ENCODE measurements at places on chromosomes 1 and 21.

- peak; percentile 15 for DNase-seq
Observed at GRCh38 chr1:24898152-24898908, 31.7 kb downstream of the RUNX3 start.

GRCh38 chr1:60126723-60127122, 53.2 kb upstream of the C1orf87 start:
- no peak for DNase-seq

DNA sequence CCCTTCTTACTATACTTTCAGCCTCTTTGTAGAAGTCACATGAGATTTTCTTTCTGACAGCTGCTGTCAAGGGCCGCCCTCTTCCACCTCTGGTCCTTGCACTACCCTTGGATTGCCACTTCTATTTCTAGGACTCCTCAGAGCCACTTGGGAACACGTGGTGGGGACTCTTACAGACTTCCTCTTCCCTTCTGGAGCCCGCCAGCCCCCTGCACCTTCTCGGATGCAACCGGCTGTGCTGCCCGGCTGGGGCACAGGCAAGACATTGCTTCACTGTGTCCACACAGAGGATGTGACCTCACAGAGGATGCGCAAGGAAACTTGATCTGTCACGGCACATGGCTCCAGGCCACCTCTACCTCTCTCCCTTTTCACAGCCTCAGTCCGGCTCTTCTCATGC, 2.4 kb upstream of the IKBKE start:
- DNase-seq, result peak; percentile 55

- no peak for DNase-seq
Observed at GRCh38 chr1:42845866-42846256, 552 bp upstream of the ZNF691 start.

DNA sequence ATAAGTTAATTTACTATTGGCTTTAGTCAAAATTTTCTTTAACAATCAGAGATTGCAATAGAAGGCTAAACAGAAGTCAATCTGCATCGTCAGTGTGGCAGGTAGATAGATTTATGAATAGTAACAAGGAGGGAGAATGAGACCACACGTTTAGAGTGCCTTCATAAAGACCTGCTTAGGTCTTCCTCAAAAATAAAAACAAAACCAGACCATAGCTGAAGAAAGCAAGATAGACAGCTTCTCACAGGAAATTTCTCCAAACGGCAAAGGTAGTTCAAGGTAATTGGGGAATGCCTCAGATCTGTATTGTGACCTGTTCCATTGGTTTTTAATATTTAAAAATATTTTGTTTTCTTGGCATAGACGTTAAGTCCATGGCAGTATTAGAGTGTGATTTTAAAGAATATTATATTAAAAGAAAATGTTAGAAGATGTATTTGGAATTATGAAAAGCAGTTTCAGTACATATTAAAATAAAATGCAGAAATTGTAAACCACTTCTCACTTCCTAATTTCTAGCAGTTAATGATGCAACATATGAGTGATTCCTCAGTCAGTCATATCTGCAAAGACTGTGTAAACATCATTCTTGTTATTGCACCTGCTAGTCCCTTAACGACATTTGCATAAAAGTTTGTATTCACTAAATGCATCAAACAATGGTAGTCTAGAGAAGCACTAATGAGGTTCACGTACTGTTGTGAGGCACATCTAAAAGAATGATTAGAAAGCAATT, 278.0 kb downstream of the HLX start:
- peak; percentile 26 for DNase-seq

DNA sequence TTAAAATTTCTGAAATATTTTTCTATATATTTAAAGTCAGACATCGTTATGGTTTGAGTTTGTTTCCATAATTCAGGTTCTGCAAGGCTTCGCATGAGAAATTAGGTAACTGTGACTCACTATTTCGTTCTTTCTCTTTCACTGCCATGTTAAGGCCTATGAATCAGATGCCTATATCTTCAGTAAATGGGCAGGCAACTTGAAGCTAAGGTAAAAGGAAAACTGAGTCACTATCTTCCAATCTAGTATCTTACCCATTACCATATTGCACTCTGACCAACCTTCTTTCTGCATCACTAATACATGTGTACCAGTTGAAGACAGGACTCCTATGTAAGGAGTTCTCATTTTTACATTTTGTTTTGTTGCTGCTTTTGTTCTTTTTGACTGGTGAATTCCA, 37.8 kb downstream of the PYHIN1 start:
- DNase-seq, result no peak

DNA sequence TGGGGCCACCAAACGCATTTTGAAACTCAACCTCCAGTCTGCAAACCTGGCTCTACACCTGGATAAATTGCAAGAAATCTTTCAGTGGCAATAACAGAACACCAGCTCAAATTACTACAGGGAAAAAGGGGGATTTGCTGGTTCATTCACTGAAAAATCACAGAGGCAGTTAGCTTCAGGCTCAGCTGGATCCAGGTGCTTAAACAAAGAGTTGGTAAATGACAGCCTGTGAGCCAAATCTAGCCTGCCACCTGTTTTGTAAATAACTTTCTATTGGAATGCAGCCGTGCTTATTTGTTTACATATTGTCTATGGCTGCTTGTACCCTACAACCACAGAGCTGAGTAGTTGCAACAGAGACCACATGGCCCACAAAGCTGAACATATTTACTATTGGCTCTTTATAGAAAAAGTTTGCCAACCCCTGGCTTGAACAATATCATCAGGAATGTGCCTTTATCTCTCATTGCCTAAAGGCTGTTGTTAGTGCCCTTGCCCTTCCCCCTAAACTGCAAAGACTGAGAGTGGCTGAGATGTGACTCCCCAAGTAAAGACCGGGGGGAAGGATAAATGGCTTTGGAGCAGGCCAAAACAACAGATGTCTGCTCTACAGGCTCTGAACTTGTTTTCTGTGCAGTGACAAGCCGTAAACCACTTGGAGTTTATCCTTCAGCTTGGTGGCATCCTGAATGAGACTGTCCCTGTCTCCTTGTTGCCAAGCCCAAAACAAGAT, 21.5 kb upstream of the PTPRF start:
- no peak for DNase-seq

DNA sequence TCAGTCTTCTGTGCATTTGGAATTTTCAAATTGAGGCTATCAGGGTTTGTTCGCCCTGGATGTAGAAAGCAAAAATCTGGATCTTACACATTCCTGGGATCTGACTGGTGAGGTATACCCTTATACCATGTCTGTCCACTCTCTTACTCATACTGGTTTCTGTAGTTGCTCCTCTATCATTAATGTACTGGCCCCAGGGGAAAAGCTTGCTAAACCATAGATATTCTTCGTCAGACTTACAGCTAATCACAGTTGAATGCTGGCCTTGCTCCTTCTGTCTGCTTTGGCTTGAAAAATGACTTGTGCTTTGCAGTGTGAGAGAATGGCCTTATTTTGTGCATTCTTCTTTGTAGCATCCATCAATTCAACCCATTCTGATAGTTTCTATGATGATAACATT, 30.5 kb downstream of the TBCE start:
- no peak for DNase-seq

DNA sequence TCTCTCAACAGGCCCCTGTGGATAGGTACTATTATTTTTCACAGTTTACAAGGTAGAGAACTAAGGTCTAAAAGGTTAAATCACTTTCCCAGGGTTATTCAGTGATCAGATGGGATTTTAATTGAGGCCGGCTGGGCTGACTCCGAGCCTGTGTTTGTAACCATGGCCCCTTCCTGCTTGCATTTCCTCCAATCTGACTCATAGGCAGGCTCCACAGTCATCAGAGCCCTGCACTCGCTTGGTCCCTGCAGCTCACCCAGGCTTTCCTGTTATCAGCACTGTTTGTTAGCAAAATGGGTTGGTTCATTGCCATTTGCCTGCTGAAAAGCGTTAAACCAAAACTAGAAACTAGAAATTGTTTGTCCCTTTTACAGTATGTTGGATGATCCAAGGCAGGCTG, 41.4 kb upstream of the LMX1A start:
- DNase-seq, result no peak

DNA sequence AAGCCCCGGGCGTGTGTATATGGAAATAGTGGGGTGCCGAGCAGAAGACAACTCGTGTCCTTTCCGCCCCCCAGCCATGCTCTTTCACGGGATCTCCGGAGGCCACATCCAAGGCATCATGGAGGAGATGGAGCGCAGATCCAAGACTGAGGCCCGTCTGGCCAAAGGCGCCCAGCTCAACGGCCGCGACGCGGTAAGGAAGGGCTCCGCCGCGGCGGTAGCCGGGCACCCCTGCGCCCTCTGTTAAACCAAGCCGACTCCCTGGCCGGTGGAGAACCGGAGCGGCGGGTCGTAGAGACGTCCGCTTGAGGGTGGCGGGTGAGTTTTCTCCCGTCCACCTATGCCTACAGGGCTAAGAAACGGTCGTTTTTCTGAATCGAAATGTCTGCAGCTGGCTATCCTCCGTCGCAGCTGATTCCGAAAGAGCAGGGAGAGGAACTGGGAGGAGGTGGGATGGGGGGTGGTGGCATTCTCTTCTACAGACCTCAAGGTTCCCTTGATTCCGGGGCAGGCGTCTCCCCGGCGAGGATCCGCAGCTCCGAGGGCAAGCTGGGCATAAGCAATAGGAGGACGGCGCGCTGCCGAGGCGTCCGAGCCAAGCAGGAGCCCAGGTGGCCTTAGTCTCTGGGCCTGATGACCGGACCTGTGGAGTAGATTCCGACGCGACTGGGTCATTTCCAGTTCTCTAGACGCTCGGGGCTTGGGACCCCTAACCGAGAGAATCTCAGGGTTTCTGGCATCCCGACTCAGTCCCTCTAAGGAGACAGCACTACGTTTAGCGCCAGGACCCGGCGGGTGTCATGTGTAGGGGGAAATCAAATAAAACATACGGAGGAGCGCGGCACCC, 856 bp downstream of the LHX9 start:
- no peak for DNase-seq

GRCh38 chr1:64744492-64745180, at the start of gene RAVER2:
RAVER2 (plus strand) TSS chr1:64745075; CDS start chr1:64745173, 98 bp downstream.
- peak; percentile 52 for DNase-seq

DNA sequence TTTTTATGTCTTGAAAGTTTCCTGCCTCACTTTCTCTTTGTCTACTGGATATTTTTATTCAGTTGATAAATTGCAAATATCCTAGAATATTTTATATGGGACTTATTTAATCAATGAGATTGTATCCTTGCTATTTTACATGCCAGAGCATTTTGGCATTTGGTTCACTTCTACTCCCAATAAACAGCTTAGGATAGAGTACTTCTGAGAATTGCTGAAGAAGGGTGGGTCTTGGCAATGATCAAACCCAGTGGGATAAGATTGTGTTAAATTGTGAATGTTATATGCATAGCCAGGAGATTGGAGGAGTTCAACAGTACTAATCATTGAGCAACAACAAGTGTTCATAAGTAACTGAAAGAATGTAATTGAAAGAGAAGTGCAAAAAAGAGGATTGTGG, 60.1 kb downstream of the SDCCAG8 start:
- DNase-seq, result no peak

- DNase-seq, result no peak
Observed at GRCh38 chr1:983798-984475, 2.0 kb upstream of the PERM1 start.

- no peak for DNase-seq
Observed at GRCh38 chr21:18041012-18041411, 203.6 kb upstream of the CHODL start.

DNA sequence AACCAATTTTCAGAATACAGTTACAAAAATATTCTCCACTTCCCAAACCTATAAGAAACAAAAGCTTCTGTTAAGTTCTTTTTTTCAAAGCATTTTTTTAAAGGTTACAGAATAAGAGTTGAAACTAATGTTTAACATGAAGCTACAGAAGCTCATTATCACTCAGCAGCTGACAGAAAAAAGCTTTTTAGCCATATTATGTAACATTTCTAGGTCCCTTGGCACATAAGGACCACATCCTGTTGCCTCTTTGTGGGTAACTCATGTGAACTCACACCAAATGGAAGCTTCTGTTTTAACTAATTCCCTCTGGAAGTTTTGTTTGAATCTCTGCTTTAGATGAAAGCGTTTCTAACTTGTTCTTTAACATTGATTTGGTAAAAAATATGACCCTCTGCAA, 242.5 kb upstream of the TMPRSS15 start:
- no peak for DNase-seq

DNA sequence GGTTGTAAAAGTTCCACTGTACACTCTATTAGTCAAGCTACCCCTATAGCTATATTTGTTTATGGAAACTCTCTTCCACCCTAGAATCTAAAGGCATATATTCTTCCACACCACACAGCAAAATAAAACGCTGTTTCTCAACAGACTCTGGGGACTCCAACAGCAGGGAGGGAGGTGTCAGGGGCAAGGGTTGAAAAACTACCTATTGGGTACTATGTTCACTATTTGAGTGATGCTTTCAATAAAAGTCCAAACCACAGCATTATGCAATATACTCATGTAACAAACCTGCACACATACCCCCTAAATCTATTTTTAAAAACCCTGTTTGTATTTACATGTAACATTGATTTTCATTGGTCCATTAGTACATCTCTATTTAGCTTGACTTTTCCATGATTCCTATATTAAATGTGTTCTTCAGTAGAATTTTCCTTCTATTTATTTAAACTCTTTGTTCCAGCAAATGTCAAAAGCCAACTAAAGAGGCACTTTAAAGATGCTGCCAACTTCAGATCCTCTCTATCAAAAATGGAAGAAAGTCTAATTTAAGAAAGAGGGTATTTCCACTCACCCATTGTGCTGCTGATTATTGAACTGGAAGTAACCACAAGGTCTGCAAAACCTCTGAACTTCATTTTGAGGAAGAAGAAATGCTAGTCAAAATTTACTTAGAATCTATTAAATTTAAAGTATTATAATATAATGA, 26.2 kb downstream of the RGS7 start:
- no peak for DNase-seq

DNA sequence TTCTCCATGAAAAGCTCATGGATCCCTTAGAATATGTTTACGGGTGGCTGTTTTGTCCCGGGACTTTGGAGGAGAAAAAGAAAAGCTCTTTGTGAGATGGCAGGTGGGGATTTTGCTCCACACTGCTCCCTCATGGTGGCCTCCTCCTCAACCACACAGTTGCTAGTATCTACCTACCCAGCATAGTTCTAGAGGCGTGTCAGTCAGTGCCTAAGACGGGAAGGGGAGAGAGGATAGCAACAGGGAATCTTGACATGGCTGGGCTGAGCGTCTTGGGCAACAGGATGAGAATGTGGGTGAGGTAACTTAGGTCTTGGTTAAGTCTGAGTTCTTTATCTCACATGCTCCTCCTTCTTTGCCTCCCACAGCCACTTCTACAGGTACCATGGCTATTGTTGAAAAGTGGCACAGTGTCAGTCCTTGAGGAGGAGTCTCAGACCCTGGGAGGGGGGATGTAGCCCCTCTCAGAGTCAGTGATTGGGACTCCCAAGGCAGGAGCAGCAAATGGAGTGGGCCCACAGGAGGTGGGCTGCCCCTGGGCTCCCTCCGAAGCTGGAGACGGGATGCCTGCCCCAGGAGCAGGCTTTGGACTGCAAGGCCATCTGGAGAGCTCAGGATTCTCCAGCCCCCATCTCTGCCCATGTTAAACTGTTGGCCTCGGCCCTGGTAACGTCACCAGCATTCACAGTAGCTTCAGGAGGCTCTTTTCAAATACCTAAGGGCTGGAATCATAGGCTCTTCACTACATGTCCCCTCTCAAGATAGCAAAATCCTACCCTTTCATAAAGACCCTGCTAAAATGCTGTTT, 75.4 kb downstream of the TENT5C start:
- no peak for DNase-seq
